Stimulated activated CD4-positive, alpha-beta T cell treated with anti-CD3 and anti-CD28 coated beads, Interleukin-4, amount 100 ng/mL, for 48 hours (primary cell): ENCODE measurements at places on chromosomes 4 and X.

- DNase-seq: no peak
Observed at GRCh38 chr4:87270825-87271224, 50.4 kb upstream of the KLHL8 start.

- no peak for DNase-seq
Observed at GRCh38 chrX:638482-639131, 8.0 kb downstream of the SHOX start.

GRCh38 chrX:11423362-11423818 is 130.2 kb downstream of the AMELX start:
- DNase-seq: no peak

DNA sequence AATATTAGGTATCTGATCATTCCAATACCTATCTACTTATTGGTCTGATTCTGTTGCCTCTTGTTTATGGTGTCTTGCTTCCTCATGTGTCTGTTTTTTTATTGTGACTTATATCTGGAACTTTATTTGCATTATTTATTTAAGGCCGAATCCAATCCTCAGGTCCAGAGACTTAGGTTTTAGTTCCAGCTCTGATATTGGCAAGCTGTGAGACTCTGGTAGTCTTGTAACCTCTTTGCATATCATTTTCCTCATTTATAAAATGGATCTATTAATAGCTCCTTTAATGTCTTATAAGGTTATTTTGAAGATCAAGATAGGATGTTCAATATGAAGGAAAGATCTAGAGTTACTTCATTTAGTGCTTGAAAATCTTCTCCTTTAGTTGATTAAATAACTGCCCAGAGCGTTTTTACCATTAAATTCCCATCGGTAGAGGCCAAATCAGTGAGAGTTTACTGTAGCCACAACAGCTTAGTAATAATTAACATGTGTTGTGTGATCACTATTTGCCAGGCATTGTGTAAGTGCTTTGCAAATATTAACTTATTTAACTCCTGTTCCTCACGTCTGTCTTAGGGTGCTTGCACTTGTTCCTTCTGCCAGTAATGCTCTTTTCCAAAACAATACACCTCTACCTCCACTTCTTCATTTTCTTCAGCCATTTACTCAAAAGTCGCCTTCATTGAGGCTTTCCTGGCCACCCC is 82.2 kb downstream of the CC2D2A start:
- no peak for DNase-seq

DNA sequence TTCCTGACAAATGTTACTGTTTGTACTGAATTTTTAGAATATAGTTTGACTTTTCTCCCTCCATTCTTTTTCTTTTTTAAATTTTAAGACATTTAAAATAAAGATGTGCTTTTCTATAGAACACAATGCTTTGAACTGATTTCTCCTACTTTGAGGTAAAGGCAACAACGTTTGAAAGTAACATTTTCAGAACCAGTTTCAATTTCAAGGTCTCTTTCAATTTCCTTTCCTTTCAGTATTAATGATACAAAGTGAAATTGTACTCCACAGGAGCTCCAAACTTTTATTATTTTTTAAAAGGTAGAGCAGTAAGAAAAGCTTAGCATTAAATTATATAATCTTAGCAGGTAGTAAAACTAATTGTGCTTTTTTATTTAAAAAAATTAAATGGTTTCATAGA is 54.9 kb downstream of the NDST4 start:
- no peak for DNase-seq

GRCh38 chrX:34559325-34559724 is 97.8 kb downstream of the TMEM47 start:
- no peak for DNase-seq

DNA sequence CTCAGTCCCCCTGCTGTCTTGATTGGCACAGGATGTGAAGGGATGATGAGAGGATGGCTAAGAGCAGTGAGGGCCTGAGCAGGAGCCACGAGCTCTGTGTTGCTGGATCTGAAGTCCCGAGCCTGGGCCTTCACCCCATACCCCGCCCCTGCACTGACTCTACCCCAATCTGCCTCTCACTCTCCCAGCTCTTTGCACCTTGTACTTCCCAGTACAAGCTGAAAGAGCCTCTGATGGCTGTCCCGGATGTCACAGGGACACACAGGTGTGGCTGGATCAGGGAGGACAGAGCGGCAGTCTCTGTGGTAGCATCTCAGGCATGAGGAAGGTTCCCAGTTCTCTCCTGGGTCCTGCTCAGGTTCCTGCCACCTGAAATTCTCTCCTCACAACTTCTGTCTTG is 103.6 kb downstream of the CHIC2 start:
- DNase-seq: no peak

DNA sequence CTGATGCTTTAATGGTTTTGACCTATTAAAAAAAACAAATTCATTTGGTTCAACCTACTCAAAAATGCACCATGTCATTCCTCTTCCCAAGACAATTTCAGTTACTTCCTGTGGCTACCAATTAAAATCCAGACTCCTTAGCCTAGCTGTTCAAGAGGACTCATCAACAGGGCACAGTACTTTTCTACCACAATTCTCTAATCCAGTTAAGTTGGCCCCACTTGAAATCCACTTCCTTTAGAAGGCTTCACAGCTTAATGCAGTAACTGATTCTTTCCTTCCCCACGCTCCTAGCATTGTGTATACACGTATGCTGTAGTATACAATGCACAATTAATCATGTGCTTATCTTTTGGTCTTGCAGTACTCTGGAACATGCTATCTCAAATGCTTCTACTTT is 129.8 kb downstream of the UGT8 start:
- DNase-seq: no peak

DNA sequence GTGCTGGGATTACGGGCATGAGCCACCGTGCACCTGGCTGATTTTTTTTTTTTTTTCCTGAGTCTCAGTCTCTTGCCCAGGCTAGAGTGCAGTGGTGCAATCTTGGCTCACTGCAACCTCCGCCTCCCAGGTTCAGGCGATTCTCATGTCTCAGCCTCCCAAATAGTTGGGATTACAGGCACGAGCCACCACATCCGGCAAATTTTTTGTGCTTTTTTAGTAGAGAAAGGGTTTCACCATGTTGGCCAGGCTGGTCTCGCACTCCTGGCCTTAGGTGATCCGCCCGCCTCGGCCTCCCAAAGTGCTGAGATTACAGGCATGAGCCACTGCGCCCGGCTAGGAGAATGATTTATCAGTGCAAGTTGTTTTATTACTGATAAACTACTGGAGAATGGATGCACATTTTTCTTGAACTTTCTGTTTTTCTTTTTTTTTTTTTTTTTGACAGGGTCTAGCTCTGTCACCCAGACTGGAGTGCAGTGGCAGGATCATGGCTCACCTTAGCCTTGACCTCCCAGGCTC is 39.7 kb upstream of the DHRSX start:
- DNase-seq: no peak

DNA sequence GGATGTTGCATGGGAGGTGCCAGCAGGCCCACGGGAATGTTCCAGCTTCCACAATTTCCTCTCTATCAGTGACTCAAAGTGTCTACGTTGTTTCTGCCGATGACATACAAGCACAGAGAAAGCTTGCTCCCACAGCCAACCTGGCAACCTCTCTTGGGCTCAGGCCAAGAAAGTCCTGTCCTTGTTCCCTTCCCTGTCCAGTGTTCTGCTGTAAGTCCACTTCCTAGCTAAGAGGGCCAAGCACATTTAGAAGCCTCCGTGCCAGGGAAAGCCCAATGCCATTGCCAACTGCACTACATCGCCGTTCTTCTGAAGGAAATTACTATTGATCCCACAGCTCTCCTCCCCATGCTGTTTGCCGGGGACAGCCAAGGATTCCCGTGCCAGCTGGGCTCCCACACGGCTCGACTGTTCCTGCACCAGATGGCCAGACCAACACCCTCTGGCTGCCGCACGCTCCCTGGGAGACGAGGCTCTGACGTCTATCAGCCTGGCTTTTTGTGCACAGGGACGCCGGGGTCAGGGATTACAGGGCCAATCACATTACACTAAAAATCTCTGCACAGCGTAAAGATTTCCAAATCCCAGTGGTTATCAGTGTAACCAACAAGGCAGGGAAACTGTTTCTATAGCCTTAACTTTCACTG is 284.0 kb downstream of the BCOR start:
- no peak for DNase-seq

DNA sequence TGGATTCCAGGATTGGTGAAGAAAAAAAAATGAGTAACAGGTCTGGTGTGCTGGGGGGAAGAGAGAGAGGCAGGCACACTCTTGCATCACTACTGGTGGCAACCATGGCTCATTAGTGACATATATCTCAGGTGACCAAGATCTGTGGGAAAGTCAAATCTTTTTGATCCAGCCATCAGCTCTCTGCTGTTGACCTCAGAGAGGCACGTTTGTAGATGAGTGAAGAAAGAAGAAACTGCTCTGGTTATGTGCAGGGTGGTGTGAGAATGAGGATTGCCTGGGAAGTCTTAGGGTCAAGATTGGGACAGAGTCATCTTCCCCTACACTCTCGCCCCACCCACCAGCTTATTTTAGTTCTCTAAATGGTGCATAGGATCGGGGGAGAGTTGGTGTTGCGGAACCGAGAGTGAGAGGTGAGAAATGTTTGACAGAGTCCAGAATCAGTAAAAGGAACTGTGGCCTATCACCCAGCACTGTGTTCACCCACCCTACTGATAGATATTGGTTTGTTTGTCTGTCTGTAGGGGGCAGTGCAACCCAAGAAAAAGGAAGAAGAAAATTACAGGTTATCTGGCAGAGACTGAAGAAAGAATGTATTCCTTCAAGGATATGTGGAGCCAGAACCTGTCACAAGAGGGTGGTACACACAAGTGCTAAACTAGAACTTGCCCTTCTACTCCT is 21.9 kb downstream of the ARMCX6 start:
- no peak for DNase-seq

DNA sequence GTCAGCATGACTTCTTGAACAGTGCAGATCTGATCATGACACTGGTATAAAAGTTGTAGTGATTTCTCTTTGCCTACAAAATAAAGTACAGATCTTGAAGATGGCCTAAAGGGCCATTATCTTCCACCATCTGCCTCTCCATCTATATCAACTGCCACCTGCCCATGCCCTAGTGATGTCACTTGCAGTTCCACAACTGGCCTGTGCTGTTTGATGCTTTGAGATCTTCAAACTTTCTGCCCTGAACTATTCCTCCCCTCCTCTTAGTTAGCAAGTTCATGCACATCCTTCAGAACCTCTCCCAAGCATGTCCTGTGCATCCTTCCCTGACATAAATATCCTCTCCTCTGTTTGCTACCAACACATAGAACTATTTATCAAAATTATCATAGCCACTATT is 217.0 kb downstream of the SOWAHB start:
- no peak for DNase-seq

DNA sequence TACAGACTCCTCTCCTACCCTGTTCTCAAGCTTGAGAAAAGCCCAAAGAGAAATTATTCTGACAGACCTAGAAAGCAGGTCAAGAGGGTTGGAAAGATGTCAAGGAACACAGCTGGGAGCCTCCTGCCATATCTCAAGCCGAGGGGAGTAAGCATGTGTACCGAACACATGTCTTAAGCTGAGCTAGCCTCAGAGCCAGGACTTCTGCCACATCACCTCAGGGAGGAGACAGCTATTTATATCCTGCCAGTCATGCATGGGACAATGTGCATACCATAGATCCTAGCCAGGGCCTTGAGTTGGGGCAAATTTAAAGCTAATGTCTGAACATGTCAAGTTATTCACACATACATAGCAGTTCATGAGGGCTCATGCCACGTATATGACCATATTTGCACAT is 11.8 kb downstream of the TMEM31 start:
- no peak for DNase-seq

DNA sequence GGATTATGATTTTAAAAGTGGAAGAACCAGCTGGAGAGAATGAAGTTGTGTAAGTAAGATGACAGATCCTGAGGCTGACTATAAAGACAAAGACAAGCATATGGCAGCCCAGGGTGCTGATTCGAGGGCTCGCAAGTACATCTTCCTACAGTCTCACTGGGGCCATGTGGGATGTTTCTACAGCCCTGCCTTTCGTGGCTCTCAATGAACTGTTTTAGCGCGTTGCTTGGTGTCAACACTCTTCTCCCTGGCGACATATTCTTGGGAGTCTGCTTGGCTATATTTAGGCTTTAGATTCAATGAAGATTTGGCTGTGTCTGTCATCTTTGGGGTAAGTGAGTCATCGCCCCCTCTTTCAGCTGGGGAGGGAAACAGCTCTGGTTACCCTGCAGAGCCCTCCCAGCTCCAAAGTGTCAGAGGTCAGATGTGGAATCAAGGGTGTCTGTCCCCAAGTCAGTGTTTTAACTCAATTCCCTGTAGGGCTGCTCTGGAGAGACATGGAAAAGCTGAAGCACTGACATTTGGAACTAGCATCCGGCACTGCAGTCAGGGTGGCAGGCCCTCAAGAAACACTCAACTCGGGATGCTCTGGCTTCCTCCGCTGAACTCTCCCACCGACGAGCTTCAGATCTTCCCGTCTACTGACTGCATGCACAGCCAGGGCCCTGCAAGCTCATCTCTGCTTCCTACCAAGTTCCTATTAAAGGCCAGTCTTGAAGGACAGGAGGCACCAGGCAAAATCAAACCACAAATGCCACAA is 65.7 kb downstream of the GATB start:
- DNase-seq: no peak

DNA sequence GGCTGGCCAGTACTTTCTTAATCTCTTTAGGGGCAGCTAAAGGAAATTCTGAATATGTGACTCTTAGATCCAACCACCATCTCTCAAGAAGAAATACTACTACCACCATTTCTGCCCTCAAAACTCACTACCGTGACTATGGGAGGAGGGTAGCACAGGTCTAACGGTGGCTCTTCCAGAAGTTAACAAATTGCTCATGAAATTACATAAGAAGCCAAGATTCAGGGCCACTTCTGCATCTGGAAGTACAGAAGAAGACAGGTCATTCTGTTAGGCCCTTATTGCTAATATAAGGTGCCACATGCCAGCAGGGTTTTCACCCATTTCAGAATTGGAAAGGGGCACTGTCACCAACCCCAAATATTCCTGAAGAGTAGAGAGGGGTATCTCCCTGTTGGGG is 19.6 kb upstream of the NKRF start:
- no peak for DNase-seq

DNA sequence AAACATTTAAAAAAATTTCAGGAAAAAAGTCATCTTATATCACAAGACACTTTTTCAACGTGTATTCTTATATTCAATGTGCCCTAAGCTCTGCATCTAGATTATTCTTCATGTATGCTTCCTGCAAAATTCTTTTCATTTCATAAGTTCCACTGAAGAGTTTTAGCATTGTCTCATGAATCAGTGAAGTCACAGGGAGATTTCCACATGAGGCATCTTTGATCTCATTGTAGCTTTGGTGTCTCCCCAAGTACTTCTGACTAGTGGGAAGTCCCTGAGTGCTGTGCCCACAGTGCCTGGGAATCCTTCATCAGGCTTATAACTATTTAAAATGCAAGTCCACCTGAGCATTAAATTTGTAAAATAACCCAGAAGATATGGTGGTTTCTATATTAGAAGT is 123.8 kb downstream of the MAD2L1 start:
- DNase-seq: no peak

GRCh38 chrX:64230123-64230970 is at the start of gene ASB12:
TSS of gene ASB12 (minus strand) at chrX:64230607. CDS start at chrX:64225650, 4,957 bp downstream.
- DNase-seq: no peak

- no peak for DNase-seq
Observed at GRCh38 chr4:156109943-156110900, 156.6 kb upstream of the CTSO start.

GRCh38 chrX:68454476-68455150 is 21.3 kb upstream of the OPHN1 start:
- DNase-seq: no peak

GRCh38 chrX:124260845-124261244 is 71.6 kb upstream of the TEX13D start:
- DNase-seq: no peak
